ENCODE measurements at places on chromosomes 5 and 9. TPM values are rescaled to one million over a fixed set of nuclear protein-coding genes. Genes with fewer than 3 reads are reported as not detected.

GRCh38 chr9:130770679-130771442, 64.2 kb upstream of the ABL1 start:
- DNase-seq: peak; percentile 80

SSBP2 gene
- polyA plus RNA-seq: 32.9 TPM

NEURL1B gene
- polyA plus RNA-seq: 36.0 TPM

GRCh38 chr5:148828511-148829247, 2.3 kb downstream of the ADRB2 start:
- DNase-seq: no peak

DNA sequence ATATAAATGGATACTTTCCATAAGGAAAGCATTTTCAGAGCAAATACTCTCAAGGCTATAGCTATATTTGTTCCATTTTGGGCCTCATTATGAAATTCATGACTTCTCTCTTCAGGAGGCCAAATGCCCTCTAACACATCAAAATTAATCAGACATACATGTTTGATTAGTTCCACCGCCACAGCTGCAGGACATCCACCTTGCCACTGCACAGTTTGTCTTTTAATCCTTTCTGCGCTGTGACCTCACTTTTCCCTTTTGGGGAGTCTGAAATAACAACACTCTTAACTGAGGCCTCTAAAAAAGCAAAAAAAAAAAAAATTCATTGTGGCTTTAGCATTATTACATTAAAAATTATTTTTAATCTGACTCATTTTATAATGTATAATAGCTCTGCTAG, 279.1 kb upstream of the CDH12 start:
- DNase-seq: no peak

- DNase-seq: no peak
Observed at GRCh38 chr9:16611983-16612382, 258.5 kb downstream of the BNC2 start.

GRCh38 chr9:89400403-89401116, 82.3 kb downstream of the SECISBP2 start:
- DNase-seq: no peak

DNA sequence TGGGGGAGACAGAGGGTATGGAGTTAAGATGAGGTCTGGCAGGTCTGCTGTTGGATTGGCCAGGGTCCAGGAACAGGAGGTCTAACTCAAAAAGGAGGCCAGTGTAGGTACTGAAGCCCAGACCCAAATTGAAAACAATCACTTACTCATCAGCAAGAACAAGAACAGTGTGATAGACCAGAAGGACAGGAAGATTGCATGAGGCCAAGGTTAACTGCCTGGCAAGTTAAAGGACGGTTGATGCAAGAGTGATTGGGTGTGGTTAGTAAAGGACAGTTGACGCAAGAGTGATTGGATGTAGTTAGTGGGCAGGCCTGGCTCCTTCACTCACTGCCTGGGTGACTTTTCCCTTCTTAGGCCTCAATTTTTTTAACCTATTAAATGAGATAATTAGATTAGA, 132.6 kb downstream of the PDZD2 start:
- DNase-seq: no peak
